ENCODE measurements at places on chromosomes 7 and 10.

DNA sequence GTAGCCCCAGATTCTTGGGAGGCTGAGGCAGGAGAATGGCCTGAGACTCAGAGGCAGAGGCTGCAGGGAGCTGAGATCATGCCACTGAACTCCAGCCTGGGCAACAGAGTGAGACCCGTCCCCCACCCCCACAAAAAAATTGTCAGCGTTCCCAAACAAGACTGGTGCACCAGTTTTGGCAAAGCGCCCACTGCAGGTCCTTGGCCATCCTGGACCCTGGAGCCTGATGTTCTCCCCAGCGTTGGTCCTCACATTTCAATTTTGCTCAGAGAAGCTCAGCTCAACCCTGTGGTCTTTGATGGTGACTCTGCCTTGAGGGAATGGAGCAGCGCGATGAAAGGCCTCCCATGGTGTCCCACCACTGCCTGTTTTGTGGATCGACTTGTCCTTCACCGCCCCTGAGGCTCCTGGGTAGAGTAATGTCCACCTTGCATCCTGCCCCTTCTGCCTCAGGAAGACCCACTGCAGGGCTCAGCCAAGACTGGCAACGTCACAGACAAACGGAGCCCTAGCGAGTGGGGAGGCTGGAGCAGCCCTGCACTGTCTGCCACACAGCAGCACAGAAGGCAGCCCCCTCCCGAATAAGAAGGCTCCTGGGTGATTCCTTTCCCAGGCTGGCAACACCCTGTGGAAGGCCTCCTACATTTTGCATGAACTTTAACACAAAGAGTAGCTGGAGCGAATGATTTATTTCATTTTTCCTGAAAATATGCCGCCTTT is 410.9 kb downstream of the TCERG1L start:
- no peak for DNase-seq

DNA sequence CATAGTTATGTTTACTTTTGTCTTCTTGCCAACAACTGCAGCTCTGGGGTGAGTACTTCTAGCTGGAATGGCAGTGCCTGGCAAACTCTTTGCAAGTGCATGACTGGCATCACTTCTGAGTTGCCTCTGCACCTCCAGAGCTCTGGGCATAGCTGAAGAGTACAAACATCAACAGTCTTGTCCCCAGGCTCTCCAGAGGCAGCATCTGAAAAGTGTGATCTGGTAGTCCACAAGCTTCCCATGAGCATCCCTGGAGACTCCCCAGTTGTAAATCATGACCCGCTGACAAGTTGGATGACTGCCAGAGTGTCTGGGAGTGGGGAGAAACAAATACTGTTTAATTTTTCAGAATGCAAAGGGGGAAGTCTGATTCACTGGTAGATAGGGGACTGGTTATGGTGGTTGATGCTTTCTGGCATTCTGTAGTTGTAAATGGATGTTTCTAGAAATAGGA is 138.9 kb upstream of the CDK13 start:
- DNase-seq: peak; percentile 25

GRCh38 chr7:153657182-153657800 is 394.9 kb upstream of the DPP6 start:
- no peak for DNase-seq

DNA sequence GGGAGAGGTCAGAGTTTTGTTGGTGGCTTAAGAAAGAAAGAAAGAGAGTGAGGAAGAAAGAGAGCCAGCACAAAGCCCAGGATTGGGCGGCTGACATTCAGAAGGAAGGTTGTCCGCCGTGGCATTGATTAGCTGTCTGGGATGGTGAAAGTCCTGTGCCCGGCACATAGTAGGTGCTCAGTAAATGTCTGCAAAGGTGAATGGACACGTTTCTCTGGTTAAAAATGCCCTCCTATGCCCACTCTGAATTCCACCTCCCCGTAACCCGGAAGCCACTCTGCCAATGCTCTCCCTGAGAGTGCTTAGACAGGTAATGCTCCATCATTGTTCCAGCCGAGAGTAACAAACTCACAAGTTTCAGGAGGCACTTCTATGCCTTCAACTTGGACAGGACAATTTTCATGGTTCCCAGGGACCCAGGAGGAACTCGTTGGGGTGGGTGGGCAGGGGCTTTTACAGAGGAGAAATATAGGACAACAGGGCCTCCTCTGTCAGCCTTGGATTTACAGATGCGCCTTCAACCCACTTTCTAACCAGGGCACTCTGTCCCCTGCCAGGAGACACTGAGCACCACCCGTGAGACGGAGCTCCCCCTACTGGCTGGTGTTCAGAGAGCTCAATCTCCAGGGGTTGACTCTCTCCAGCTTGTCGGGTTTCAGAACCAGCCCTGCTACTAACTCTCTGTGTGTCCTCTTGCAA is 411.5 kb upstream of the ZMIZ1 start:
- DNase-seq: peak; percentile 43

GRCh38 chr7:43351683-43352082 is 231.2 kb upstream of the STK17A start:
- no peak for DNase-seq

- DNase-seq: peak; percentile 99
These were observed 77.6 kb downstream of the BICC1 start for GRCh38 chr10:58590152-58590840.

GRCh38 chr7:141557360-141557759 is 6.2 kb downstream of the AGK start:
- no peak for DNase-seq

DNA sequence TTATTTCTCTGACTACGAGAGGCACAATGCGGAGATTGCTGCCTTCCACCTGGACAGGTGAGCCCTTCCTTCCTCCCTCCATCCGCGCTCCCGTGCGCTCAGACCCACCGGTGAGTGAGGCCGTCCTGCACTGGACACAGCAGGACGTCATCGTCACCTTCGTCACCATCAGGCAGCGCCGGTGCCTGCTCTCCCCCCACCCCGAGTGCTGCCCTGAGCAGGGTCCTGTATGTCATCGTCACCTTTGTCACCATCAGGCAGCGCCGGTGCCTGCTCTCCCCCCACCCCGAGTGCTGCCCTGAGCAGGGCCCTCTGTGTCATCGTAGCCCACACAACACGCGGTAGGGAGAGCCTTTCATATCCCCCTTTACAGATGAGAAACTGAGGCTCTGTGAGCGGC is 43.5 kb upstream of the FOXL3 start:
- DNase-seq: no peak

DNA sequence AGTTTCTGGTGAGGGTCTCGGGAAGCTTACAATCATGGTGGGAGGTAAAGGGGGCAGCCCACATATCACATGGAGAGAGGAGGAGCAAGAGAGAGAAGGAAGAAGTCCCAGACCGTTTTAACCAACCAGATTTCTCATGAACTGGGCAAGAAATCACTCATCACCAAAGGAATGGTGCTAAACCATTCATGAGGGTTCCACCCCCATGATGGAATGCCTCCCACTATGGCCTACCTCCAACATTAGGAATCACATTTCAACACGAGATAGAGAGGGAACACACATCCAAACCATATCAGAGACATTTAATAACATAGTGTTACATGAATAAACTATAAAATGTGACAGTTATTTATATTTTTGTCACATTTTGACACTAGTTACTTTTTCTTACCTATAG is 214.8 kb upstream of the MAGI2 start:
- no peak for DNase-seq

- no peak for DNase-seq
These were observed 22.4 kb downstream of the GPR141 start for GRCh38 chr7:37705976-37706375.

DNA sequence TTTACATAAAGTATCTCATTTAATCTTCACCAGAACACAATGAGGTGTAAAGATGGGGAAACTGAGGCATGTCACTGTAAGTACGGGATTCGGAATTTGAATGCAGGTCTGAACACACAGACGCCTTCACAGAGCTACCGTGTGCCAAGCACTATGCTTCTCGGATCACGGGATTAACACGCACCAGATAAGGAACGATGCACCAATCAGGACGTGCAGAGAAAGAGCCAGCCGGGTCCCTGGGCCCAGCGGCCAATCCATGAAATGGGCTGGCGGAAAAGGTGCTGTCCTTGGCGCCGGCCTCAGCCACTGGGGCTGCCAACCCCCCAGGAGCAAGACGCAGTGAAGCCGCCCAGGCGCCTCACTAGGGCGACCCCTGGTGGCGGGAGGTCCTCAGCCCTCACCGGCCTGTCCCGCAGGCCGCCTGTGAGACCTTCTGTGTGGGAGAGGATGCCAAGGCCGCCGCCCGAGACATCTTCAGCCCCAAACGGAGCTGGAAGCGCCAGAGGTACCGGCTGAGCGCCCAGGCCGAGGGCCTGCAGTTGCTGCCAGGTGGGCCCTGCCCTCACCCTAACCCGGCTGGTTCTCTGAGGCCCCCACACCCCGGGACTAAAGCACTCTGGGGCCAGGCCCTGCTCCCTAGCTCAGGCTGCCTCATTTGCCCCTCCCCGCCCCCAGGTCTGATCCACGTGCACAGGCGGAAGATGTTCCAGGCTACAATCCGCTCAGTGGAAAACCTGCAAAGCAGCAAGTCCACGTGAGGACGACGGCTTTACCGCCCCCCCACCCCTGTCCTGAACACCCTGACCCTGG is 15.6 kb downstream of the ATG9B start:
- no peak for DNase-seq

DNA sequence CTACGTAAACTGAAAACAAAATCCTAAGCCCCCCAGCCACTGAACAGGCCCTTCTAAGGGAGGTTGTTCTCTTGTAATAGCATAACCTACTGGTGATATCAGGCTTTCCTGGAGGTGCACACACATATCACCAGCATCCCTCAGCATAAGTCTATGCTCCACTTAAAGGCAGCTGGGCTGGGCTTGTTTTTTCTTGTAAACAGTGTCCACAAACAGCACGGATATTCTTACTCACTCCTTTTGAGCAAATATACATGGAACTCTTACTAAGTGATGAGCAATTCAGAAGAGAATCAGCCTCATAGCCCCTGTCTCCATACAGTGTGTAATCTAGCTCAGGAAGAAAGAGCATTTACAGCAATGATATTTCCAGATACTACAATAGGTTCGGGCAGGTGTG is 2.4 kb downstream of the LRIT1 start:
- DNase-seq: peak; percentile 30

DNA sequence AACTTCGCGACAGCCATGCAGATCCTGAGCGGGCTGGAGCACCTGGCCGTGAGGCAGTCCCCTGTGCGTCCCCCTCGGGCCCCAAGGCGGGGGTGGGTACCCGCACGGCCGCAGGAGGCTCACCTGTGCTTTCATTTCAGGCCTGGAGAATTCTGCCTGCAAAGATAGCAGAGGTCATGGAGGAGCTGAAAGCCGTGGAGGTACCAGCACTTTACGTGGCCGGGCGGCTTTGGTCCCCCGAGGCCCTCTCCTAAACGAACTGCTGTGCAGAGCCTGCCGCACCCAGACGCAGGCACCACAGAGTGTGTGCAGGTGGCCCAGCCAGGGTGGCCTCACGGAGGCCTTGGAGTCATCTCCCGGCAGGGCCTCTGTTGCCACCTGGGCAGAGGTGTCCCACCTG is 11.1 kb upstream of the UTF1 start:
- no peak for DNase-seq

DNA sequence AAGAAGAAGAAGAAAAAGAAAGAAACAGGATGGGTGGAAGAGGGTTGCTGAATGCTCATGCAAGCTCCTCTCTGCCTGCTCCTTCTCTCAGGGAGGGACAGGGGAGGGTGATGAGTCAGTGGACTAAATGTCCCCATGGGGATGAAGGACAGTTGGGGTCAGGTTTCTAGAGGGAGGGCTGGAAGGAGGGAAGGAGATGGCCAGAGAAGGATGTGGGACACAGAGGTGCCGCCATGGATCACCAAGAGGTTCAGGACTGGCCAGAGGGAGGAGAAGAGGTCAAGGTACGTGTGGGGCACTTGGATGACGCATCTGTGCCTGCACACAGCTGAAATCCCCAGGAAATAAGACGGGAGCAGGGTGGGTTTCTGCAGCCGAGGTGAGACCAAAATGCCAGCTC is 88.9 kb upstream of the GTF2I start:
- no peak for DNase-seq

- DNase-seq: no peak
These were observed 375.3 kb downstream of the DPP6 start for GRCh38 chr7:154427533-154427932.

DNA sequence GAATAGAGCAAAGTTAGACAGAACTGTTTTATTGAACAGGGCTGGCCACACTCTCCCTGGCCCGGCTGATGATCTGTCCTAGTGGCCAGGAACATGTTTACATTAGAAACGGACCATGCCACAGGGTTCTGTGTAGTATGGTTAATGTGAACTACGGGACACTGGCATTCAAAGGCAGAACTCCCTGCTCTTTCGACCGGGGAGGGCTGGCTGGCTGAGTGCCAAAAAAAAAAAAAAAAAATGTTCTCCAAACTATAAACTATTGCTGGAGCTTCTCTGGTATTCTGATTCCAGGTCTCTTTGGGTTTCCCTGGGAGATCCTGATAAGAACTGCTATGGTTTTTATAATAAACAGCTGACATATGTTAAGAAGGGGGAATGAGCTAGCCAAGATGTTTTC is 1262.6 kb upstream of the SORCS1 start:
- no peak for DNase-seq

GRCh38 chr7:15068324-15068723 is 165.8 kb upstream of the DGKB start:
- no peak for DNase-seq

GRCh38 chr10:103761075-103761920 is 94.1 kb downstream of the SH3PXD2A start:
- no peak for DNase-seq

- DNase-seq: no peak
These were observed 84.7 kb downstream of the SNX10 start for GRCh38 chr7:26376175-26376917.

GRCh38 chr10:7261351-7261750 is 149.5 kb downstream of the SFMBT2 start:
- DNase-seq: peak; percentile 65

All from IMR-90 (cell line).